Mesenchymal stem cell (in vitro differentiated cells and primary cell): ENCODE measurements at places on chromosomes 3 and 15.
A peak's percentile ranks its signal among the peaks of the same experiment; 100 is the strongest.

DNA sequence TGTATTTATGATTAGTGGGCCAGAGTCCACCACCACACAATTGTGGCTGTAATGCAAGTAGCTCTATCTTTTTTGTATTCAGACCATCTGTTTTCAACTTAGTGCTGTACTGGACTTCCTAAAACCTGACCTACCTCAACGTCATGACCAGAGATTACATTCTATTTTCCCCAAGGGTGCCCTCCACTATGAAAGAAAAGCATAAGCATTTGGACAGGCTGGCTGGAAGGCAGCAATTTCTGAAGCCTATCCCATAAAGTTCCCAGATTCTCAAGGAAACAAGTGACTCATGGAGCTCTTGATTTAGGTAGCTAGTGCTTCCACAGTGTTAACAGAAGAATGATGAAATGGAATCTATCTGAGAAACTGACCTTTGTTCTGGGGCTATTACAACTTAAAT lies 75.8 kb downstream of the COL8A1 start:
- H3K4me3 ChIP-seq = no peak overlapping the region
- no peaks in the 10 kb centered on the region for H3K27me3 ChIP-seq
- H3K4me1 ChIP-seq = peaks cover 2% of the 10 kb centered on the region
- DNase-seq = peak; percentile 81
- no peaks in the 10 kb centered on the region for H3K36me3 ChIP-seq
- H3K27ac ChIP-seq = peak overlapping the region; percentile 17

GRCh38 chr3:61682671-61683548 lies 121.5 kb downstream of the PTPRG start:
- H3K4me3 ChIP-seq = no peak overlapping the region
- H3K27ac ChIP-seq = no peak overlapping the region
- no peaks in the 10 kb centered on the region for H3K36me3 ChIP-seq
- peak; percentile 2 for DNase-seq
- no peaks in the 10 kb centered on the region for H3K27me3 ChIP-seq

GRCh38 chr3:70612920-70613319 lies 300.5 kb upstream of the MDFIC2 start:
- no peak for DNase-seq
- H3K27ac ChIP-seq = no peak overlapping the region
- no peaks in the 10 kb centered on the region for H3K4me1 ChIP-seq
- H3K27me3 ChIP-seq = no peaks in the 10 kb centered on the region

DNA sequence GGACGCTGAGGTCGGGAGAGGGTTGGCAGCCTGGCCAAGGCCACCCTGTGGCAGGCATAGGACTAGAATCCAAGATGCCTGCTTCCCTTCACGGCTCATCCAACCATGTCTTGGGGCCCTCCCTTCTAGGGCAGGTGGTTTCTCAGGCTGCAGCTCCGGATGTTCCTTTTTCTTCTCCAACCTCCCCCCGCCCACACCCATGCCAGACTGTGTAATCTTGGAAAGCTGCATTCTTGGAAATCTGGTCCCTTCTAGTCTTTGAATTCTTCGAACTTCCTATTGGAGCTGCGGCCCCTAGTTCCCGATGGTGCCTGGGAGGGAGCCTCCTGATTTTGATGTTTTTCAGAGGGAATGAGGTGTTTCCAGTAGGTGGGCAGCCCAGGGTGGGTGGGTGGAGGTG lies 109.8 kb downstream of the FBLN2 start:
- DNase-seq = no peak
- H3K27me3 ChIP-seq = peaks cover 51% of the 10 kb centered on the region
- H3K4me1 ChIP-seq = peaks cover 7% of the 10 kb centered on the region
- no peaks in the 10 kb centered on the region for H3K36me3 ChIP-seq

GRCh38 chr15:28125673-28126651 lies 26.8 kb upstream of the OCA2 start:
- H3K27me3 ChIP-seq = no peaks in the 10 kb centered on the region
- H3K36me3 ChIP-seq = peaks cover 76% of the 10 kb centered on the region
- H3K27ac ChIP-seq = no peak overlapping the region

- DNase-seq = peak; percentile 46
- H3K4me1 ChIP-seq = no peaks in the 10 kb centered on the region
- H3K4me3 ChIP-seq = no peak overlapping the region
- no peaks in the 10 kb centered on the region for H3K36me3 ChIP-seq
Measured at GRCh38 chr3:34683851-34684250, 885.4 kb downstream of the PDCD6IP start.

DNA sequence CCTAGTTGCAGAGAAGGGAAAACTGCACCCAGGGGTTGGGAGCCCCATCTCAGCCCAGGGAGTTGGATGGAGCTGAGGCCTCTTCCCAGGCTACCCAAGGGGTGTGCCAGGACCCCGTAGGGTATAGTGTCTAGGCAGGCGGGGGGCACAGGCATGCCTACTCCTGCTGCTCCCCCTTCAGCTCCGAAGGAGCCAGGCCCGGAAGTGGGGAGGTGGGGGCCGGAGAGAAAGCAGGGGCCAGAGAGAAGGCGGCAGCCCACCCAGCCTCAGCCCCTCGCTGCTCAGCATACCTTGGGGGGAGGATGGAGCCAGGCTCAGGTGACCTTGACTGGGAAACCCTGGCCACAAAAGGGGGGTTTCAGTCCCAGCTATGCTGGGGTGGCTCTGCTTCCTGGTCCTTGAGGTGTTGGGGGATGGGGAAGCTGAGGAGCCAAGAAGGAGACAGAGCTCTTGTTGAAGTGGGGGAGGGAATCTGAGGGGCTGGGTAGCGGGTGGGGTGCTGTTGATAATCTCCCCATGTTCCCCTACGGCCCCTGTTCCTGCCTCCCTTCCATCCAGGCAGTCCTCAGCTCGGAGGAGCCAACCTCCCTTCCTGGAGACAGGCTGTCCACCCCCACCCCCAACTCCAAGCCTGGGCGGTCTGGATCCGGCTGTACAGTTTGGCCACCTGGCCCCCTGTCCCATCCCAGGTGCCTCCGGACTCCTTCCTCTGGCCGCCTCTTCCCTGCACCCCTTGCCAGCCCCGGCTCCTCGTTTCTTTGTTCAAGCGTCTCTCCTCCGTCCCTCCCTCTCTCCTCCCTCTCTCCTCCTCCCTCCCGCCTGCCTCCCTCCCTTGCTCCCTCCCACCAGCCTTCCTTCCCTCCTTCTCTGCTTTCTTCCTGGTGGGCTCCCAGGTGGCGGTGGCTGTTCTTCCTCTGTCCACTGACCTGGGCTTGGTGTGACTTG lies 1.7 kb downstream of the SEMA3F start:
- H3K27ac ChIP-seq = no peak overlapping the region
- peaks cover 20% of the 10 kb centered on the region for H3K36me3 ChIP-seq
- peaks cover 43% of the 10 kb centered on the region for H3K27me3 ChIP-seq

GRCh38 chr3:136042608-136043221 lies 77.2 kb downstream of the PPP2R3A start:
- no peaks in the 10 kb centered on the region for H3K4me1 ChIP-seq
- H3K36me3 ChIP-seq = peaks cover 58% of the 10 kb centered on the region
- peak; percentile 66 for DNase-seq
- no peak overlapping the region for H3K27ac ChIP-seq
- H3K4me3 ChIP-seq = no peak overlapping the region

GRCh38 chr3:107745354-107745753 lies 222.6 kb downstream of the BBX start:
- no peak overlapping the region for H3K27ac ChIP-seq
- H3K27me3 ChIP-seq = no peaks in the 10 kb centered on the region
- H3K36me3 ChIP-seq = no peaks in the 10 kb centered on the region
- no peak overlapping the region for H3K4me3 ChIP-seq
- DNase-seq = no peak

GRCh38 chr3:179460260-179460659 lies 9.0 kb upstream of the GNB4 start:
- DNase-seq = no peak
- no peak overlapping the region for H3K27ac ChIP-seq
- peaks cover 3% of the 10 kb centered on the region for H3K27me3 ChIP-seq
- peaks cover 7% of the 10 kb centered on the region for H3K4me1 ChIP-seq
- H3K4me3 ChIP-seq = no peak overlapping the region

DNA sequence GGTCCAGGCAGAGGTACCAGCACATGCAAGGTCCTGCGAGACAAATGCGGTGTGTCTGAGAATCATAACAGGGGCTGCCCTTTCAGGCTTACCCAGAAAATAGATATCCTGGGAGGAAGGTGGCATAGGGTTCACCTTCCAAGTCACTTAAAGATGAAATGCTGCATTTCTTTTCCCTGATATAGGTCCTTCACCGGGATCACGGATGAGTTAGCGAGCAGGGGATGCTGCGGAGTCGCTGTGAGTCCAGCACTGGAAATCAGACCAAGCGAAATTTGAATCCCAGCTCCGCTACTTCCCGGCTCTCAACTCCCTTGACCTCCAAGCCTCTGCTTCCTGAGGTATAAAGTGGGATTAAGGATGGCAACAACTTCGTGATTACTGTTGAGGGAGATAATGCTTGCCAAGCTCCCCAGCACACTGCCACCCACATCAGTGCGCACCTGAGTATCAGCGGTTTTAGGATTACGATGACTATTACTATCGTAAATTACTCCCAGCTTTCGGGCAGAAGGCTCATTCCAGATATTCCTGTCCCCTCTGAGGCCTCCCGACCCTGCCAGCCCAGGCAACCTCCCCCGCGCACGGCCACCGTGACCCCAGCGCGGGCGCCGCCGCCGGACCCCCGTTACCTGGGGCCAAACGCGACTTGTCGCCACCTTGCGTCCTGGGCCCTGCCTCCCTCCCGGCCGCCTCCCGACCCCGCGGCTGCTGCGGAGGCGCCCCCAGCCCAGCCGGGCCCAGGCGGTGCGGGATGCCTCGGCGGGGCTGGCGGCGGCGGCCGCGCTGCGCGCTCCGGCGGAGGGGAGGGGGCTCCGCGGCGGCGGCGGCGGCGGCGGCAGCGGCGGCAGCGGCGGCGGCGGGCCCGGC lies 589 bp upstream of the GPR27 start:
- no peak for DNase-seq
- H3K4me1 ChIP-seq = peaks cover 14% of the 10 kb centered on the region
- no peak overlapping the region for H3K27ac ChIP-seq
- H3K36me3 ChIP-seq = no peaks in the 10 kb centered on the region
- H3K27me3 ChIP-seq = peaks cover 62% of the 10 kb centered on the region

DNA sequence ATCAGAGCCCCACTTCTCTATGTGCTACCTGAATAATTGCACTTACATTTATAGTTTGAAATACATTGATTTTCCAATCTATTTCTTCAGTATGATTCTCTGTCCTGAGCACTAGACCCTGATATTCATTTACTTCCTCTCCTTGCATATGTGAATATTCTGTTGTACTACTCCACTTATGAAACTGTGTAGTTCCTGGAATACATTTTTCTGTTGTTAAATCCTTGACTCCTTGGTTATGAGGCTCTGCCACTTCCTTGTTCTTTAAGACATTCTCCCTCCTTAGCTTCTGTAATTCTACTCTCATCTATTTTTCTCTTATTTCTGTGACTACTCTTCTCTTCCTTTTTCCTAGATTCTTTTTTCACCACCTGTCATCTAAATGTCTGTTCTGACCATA lies 12.9 kb upstream of the MGA start:
- no peak for DNase-seq
- H3K4me1 ChIP-seq = peaks cover 2% of the 10 kb centered on the region
- no peak overlapping the region for H3K27ac ChIP-seq
- no peak overlapping the region for H3K4me3 ChIP-seq

- H3K4me3 ChIP-seq = no peak overlapping the region
- no peaks in the 10 kb centered on the region for H3K4me1 ChIP-seq
- H3K36me3 ChIP-seq = peaks cover 75% of the 10 kb centered on the region
- no peak for DNase-seq
Measured at GRCh38 chr3:37323494-37323893, 149.1 kb upstream of the LRRFIP2 start.

DNA sequence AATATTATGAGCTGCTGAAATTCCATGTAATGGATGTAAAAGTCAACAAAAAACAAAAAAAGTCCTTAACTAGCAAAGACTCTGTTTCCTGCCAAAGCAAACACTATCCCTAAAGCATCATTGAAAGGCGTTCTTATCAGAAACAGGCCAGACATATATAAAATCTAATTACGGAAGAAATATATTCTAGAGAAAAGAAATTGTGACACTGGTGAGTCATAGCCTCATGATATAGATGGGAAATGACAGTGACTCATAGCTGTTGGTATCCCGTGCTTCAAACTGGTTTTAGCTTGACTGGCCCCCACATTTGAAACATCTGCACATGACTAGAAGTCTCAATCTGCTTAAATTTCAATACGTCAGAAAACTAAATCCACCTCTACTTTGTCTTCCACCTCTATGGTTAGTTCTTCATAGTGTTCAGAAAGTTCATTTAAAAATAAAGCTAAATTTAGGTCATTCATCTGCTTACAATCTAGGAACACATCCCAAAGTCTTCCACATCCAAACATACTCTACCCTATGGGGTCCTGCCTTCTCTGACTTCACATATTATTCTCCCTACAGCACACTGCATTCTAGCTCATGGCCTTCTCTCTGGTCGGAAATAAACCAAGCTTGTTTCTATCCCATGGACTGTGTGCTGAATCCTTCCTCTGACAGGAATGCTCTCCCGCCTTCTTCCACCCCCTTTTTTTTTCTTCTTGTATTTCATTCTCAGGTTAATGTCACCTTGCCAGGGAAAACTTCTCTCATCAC lies 456.3 kb upstream of the ARRDC4 start:
- no peaks in the 10 kb centered on the region for H3K27me3 ChIP-seq
- H3K4me1 ChIP-seq = no peaks in the 10 kb centered on the region
- DNase-seq = peak; percentile 92
- no peak overlapping the region for H3K4me3 ChIP-seq

DNA sequence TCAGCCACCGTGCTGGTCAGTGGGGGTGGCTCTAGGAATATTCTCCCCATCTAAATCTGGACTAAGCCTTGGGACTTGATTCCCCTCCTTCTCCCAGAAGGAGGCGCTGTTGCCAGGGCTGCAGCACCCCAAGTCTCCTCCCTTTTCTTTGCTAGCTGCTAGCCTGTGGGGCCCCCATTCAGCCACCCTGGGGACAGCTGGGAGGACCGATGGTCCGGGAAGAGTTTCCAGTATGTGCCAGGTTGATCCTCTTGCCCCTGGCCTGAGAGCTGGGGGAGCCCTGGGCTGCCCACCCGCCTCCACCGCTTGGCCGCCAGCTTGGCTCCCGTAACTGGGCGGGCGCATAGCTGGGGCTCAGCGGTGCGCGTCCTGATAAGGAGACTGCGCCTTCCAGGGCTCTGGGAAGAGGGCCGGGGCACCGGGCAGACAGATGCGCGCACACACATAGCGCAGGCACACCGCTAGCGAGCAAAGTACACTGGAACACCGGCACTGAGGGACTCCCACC lies 4.2 kb downstream of the SMAD6 start:
- H3K4me1 ChIP-seq = peaks cover 34% of the 10 kb centered on the region
- H3K27me3 ChIP-seq = no peaks in the 10 kb centered on the region
- H3K4me3 ChIP-seq = peak overlapping the region; percentile 20
- no peak overlapping the region for H3K27ac ChIP-seq
- peaks cover 57% of the 10 kb centered on the region for H3K36me3 ChIP-seq

DNA sequence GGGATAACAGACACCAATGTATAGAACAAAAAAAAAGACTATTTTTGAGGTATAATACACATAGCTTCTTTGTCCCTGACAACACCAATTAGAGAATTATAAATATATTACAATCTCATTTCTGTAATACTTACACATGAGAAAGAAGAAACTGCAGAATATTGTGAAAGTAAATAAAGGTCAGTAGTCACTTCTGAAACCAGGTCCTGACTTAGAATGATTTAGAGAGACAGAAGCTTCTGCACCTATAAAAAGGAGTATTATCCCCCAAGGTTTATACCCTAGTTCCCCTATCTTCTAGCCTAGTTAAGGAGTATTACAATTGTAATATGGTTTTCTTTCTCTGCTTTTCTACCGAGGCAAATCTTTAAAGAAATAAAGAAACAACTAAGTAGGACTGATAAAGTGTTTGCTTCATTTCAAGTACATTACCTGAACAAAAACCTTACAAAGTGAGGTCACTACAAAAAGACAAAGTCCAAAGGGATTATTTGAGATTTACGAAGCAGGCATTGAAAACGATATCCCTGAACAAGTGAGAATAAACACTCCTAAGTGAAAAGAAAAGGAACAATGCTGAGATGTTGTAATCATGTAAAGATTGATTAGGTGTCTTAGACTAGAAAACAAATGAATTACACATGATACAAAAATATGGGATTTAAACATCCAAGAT lies 103.0 kb downstream of the GBE1 start:
- H3K36me3 ChIP-seq = peaks cover 5% of the 10 kb centered on the region
